Upper lobe of right lung (tissue), 1 donor: ENCODE measurements at places on chromosomes 11 and 22. TPM values are rescaled to one million over a fixed set of nuclear protein-coding genes. Genes with fewer than 3 reads are reported as not detected.

DNA sequence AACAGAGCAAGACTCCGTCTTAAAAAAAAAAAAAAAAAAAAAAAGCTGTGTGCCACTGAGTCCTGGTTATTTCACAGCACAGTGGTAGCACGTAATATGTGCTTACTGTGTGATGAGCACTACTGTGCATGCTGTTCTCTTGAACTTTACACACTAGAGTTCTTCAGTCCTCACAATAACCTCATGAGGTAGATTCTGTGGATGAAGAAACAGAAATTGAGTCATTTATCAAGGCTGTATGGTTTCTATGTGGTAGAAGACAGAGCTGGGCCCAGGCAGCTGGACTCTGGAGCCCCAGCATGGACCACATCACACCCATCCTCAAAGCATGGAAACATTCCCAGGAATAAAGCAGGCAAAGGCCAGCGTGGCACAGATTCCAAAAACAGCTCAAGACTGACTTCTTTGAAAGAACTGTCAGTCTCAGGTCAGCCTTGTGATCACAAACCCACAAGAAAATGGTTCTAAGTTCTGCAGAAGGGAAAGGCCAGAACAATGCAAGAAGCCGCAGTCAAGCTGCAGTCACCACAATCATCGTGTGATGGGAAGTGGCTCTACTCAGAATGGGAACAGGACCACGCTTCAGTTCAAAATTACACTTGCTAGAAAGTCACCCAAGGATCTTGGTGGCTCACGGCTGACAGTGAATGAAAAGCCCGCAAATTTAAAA is 49.5 kb downstream of the MICAL3 start:
- no peak overlapping the region for H3K27ac ChIP-seq
- no peak for DNase-seq
- H3K27me3 ChIP-seq = no peaks in the 10 kb centered on the region
- peaks cover 47% of the 10 kb centered on the region for H3K4me1 ChIP-seq
- H3K36me3 ChIP-seq = no peaks in the 10 kb centered on the region

DNA sequence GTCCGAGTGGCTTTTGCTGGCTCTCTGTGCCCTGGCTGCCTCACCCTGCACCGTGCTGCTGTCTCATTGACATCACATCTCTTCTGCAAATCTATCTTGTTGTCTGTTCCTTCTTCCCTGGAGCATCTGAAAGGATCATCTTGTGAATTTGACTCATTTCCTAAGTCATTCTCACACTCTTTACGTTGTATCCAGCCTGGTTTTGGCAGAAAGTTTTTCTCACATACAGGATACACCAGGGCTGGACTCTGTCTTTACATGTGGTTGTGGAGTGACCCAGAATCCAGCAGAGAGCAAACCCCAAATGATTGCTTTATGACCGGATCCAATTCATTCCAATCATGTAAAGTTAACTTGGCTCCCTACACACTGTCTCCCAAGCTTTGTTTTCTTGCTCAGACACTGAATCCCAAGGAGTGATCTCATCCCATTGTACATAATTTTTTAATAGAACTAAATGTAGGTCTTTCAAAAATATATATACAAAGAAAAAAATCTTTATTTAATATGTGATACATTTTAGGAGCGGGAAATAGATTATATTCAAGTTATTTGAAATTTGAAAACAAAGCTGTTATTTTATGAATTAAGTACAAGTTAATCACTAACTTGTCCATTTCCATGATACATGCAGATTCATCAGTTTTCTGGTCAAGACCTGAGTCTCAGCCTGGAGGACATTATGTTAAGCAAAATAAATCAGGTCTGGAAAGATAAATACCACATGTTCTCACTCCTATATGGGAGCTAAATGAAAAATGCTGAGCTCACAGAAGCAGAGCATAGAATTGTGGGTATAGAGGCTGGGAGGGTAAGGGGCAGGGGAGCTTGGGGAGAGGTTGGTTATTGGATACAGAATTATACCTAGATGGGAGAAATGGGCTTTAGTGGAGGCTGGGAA is 2.9 kb upstream of the RFPL1 start:
- H3K36me3 ChIP-seq = no peaks in the 10 kb centered on the region
- no peaks in the 10 kb centered on the region for H3K4me1 ChIP-seq
- H3K27ac ChIP-seq = no peak overlapping the region
- peaks cover 2% of the 10 kb centered on the region for H3K27me3 ChIP-seq
- no peak for DNase-seq
- H3K4me3 ChIP-seq = no peak overlapping the region

GRCh38 chr11:131664816-131665215 is 294.4 kb downstream of the NTM start:
- peaks cover 6% of the 10 kb centered on the region for H3K27me3 ChIP-seq
- H3K4me1 ChIP-seq = no peaks in the 10 kb centered on the region
- DNase-seq = no peak
- H3K36me3 ChIP-seq = no peaks in the 10 kb centered on the region
- no peak overlapping the region for H3K4me3 ChIP-seq
- H3K27ac ChIP-seq = no peak overlapping the region

- H3K27ac ChIP-seq = peak overlapping the region; percentile 30
- H3K4me1 ChIP-seq = peaks cover 27% of the 10 kb centered on the region
- H3K4me3 ChIP-seq = no peak overlapping the region
- H3K27me3 ChIP-seq = no peaks in the 10 kb centered on the region
- DNase-seq = no peak
These were observed 19.0 kb downstream of the CYTH4 start for GRCh38 chr22:37301144-37301830.

DNA sequence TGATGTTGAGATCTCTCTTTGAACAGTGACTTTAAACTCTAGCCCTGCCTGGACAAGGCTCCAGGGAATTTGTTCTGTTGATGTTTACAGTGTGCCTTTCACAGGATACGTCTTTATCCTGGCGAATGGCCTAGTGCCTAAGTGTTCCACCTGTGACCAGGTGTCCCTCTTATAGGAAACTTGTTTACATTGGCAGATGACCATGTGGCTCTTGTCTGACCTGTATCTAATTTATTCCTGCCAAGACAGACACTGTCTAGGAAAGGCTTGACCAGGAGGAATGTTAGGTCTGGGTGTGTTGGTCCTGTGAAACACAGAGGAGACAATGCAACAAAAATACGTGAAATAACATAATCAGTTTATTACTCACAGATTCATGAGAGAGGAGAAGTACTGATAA is 875.6 kb downstream of the METTL15 start:
- H3K36me3 ChIP-seq = no peaks in the 10 kb centered on the region
- H3K4me3 ChIP-seq = no peak overlapping the region
- DNase-seq = no peak
- H3K27me3 ChIP-seq = no peaks in the 10 kb centered on the region

DNA sequence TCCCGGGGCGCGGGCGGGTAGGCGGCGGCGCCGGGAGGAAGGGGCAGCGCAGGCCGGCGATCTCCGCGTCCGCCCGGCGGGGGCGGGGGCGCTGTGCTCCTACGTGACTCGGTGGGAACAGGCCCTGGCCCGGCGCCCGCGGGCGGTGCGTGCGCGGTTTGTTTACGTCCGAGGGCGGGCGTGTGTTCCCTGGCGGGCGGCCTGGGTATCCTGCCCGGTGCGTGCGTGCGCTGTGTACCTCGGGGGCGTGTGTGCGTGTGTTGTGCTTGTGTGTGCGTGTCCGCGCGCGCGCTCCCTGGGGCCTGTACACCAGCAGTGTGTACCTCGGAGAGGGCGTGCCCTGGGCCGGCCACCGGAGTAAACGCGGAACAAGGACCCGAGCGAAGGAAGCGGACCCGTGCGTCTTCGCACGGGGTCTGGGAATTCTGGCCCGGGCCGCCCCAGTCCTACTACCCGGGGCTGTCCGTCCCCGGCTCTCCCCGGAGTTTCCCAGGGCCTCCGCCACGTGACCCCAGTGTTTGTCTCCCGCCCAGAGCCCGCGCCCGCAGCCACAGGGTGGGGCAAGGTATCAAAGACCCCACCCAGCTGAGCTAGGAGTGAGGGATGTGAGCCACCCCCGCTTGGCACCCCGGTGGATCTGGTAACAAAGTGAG is 769 bp downstream of the MAFF start:
- peak overlapping the region; percentile 88 for H3K4me3 ChIP-seq
- peak overlapping the region; percentile 98 for H3K27ac ChIP-seq
- H3K27me3 ChIP-seq = no peaks in the 10 kb centered on the region
- peak; percentile 93 for DNase-seq
- no peaks in the 10 kb centered on the region for H3K36me3 ChIP-seq

DNA sequence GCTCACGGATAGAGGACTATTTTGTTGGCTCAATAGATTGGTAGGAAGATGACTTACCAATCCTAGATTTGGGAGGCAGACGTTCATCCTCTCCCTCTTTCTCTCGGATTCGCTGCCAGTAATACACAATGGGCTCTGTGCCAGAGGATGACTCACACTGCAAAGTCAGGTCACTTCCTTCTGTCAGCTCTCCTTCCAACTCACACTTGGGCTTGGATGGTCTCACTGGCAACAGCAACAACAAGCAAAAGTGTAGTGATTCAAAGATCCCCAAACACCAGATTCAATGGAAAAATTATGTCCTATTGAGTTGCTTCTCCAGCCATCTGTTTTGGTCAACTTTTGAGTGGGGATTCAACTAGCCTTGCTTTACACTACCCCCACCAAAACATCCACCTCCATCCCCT is 21.7 kb upstream of the HSPA8 start:
- H3K4me1 ChIP-seq = peaks cover 11% of the 10 kb centered on the region
- DNase-seq = no peak
- no peaks in the 10 kb centered on the region for H3K27me3 ChIP-seq
- H3K27ac ChIP-seq = no peak overlapping the region
- H3K36me3 ChIP-seq = no peaks in the 10 kb centered on the region
- H3K4me3 ChIP-seq = no peak overlapping the region

- no peak overlapping the region for H3K27ac ChIP-seq
- no peaks in the 10 kb centered on the region for H3K36me3 ChIP-seq
- no peak overlapping the region for H3K4me3 ChIP-seq
- no peaks in the 10 kb centered on the region for H3K4me1 ChIP-seq
- H3K27me3 ChIP-seq = no peaks in the 10 kb centered on the region
These were observed 855.0 kb downstream of the METTL15 start for GRCh38 chr11:28963187-28963586.

GRCh38 chr11:76704171-76704948 is 33.8 kb upstream of the LRRC32 start:
- no peaks in the 10 kb centered on the region for H3K4me1 ChIP-seq
- no peak for DNase-seq
- H3K27ac ChIP-seq = no peak overlapping the region
- no peaks in the 10 kb centered on the region for H3K27me3 ChIP-seq
- no peaks in the 10 kb centered on the region for H3K36me3 ChIP-seq

DNA sequence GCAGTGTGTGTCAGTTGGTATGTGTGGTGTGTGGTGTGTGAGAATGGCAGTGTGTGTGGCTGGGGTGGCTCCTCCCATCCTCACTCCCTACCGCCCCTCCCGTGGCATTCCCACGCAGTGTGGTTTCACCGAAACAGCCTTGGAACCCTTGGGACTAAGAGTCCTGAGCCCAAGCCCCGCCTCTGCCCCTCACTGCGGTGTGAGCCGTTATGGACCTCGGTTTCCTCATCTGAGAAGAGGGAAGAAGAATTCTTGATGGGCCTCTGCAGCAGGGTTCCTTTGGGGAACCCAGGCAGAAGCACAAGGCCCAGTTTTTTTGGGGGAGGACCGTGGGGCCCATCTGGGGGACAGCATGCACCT is 7.2 kb downstream of the UPK3A start:
- H3K27me3 ChIP-seq = peaks cover 7% of the 10 kb centered on the region
- no peak overlapping the region for H3K27ac ChIP-seq
- DNase-seq = no peak
- H3K4me3 ChIP-seq = no peak overlapping the region
- no peaks in the 10 kb centered on the region for H3K4me1 ChIP-seq

DNA sequence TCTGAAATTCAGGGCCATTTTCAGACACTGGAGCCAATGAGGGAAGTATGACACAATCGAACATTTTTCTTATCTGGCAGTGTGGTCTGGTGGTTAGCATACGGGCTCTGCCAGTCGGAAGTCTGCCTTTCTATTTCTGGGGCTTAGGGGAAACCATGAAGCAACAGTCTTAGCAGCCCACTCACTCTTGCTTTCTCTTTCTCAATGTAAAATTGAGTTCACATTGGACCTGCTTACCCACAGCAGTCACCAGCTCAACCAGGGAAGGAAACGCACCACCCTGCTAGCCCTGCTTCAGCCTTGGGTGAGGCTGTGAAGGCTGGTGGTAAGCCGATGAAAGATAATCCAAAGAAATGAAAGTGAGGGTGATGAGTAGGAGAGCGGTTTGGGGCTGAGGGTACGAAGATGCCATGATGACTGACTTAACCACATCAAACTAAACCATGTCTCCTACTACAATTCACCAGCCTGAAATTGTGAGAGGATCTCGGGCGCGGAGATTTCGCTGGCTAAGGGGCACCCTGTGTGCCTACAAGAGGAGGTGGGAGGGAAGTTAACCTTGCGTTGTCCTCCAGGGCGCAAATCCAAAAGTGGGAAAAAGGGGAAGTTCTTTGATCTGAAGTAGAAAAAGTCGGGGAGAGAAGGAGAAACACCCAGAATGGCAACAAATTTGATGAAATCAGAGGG is 2.0 kb upstream of the LMO2 start:
- DNase-seq = no peak
- peak overlapping the region; percentile 58 for H3K27ac ChIP-seq
- no peaks in the 10 kb centered on the region for H3K36me3 ChIP-seq
- H3K27me3 ChIP-seq = no peaks in the 10 kb centered on the region

GRCh38 chr11:104003491-104003890 is 32.9 kb upstream of the DDI1 start:
- no peak for DNase-seq
- no peak overlapping the region for H3K27ac ChIP-seq
- no peaks in the 10 kb centered on the region for H3K27me3 ChIP-seq
- no peaks in the 10 kb centered on the region for H3K36me3 ChIP-seq

DNA sequence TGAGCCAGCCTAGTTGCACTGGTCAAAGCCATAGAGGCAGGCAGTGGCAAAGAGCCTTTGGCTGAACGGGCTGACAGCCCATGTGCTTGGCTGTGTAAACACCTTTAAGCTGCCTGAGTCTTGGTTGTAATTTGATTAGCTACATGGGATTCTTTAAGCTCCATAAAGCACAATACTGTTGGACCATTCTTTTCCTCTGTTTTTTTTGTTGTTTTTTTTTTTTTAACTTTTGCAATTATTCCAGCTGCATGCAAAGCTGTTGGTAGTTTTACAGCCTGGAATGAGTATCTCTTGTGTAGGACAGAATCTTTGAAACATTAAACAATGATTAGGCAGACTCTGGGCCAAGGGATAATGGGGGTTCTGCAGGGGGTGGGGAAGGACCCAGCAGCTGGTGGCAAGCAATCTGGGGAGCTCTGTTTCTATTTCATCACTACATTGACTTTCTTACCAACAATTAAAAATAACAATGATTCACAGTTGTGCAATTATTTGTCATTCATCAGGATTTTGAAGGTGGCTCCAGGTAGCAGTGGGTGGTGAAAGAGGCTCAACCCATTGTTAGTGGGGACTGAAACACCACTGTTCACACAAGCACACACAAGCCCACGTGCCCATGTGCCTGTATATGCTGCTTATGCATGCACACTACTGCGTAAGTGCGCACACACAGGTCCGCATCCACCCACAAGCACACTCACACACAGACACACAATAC is 69.5 kb upstream of the CSNK2A3 start:
- H3K27me3 ChIP-seq = no peaks in the 10 kb centered on the region
- H3K4me1 ChIP-seq = peaks cover 28% of the 10 kb centered on the region
- H3K4me3 ChIP-seq = no peak overlapping the region
- no peak overlapping the region for H3K27ac ChIP-seq

RAG1 gene
- total RNA-seq = 0.78 TPM

ABCG4 gene
- 0.14 TPM for total RNA-seq

HPS5 gene
- 33.0 TPM for total RNA-seq

KCNA4 gene
- 2.1 TPM for total RNA-seq

TUBGCP6 gene
- total RNA-seq = 51.3 TPM

CASP5 gene
- 1.9 TPM for total RNA-seq

OR52I2 gene
- not detected for total RNA-seq

PATE2 gene
- not detected for total RNA-seq

PIH1D2 gene
- total RNA-seq = 1.3 TPM

IMMP1L gene
- total RNA-seq = 12.4 TPM
